Spleen (tissue), 13 donors: ENCODE measurements at places on chromosomes 2 and 18. TPM values are rescaled to one million over a fixed set of nuclear protein-coding genes. Genes with fewer than 3 reads are reported as not detected.
A peak's percentile ranks its signal among the peaks of the same experiment; 100 is the strongest.

ALPG gene
- total RNA-seq: not detected

CYRIA gene
- total RNA-seq: 75.5 TPM

VWC2L gene
- not detected for total RNA-seq

FAM124B gene
- total RNA-seq: 0.89 TPM

ESPNL gene
- total RNA-seq: 1.9 TPM

ATP6V1B1 gene
- total RNA-seq: not detected

KCNIP3 gene
- 4.9 TPM for total RNA-seq

DNA sequence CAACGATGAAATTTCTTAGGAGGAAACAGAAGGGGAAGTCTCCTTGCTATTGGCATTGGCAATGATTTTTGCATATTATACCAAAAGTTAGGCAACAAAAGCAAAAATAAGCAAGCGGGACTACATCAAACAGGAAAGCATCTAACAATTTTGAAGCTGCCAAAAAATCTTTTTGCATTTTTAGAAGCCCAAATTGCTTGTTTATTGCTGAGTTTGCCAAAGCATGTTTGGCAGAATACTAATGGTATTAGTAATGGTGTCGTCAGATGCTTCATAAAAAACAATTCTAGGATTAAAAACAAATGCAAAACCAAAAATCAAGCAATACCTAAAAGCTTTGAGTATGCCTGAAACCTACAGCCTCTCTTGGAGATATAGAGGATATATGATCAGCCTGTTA is 80.0 kb downstream of the GALR1 start:
- no peaks in the 10 kb centered on the region for H3K36me3 ChIP-seq
- no peak overlapping the region for H3K4me3 ChIP-seq
- no peak for DNase-seq
- no peaks in the 10 kb centered on the region for H3K27me3 ChIP-seq
- H3K4me1 ChIP-seq: no peaks in the 10 kb centered on the region

DNA sequence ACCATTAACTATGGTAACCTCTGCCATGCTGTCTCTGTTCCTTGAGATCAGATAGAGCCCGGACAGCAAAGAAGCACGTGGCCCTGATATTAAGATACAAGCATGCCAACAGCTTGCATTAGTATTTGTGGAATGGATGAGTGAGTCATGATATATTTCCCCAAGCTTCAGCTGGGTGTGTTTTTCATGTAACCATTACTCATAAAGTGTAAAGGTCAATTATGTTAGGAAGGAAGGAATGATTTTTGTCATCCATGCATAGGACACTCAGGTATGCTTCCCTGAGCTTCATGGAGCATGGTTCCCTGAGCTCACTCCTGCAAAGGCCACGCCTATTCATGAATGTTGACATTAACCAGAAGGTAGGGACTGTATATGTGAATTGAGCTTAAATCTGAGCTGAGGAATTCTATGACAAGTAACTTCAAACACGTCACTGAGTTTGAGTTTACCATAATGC is 74.6 kb downstream of the ARL4C start:
- no peaks in the 10 kb centered on the region for H3K27me3 ChIP-seq
- peaks cover 43% of the 10 kb centered on the region for H3K4me1 ChIP-seq

- H3K27me3 ChIP-seq: no peaks in the 10 kb centered on the region
- H3K4me3 ChIP-seq: no peak overlapping the region
- H3K4me1 ChIP-seq: peaks cover 12% of the 10 kb centered on the region
- H3K36me3 ChIP-seq: peaks cover 32% of the 10 kb centered on the region
- no peak for DNase-seq
Observed at GRCh38 chr2:112019569-112019982, 35.5 kb upstream of the TMEM87B start.

- H3K27ac ChIP-seq: no peak overlapping the region
- H3K27me3 ChIP-seq: no peaks in the 10 kb centered on the region
- no peaks in the 10 kb centered on the region for H3K4me1 ChIP-seq
- H3K4me3 ChIP-seq: no peak overlapping the region
- no peak for DNase-seq
- no peaks in the 10 kb centered on the region for H3K36me3 ChIP-seq
Observed at GRCh38 chr2:142687075-142687474, 190.4 kb upstream of the KYNU start.

GRCh38 chr2:76958749-76959148 is 563.4 kb downstream of the LRRTM4 start:
- no peaks in the 10 kb centered on the region for H3K4me1 ChIP-seq
- H3K27me3 ChIP-seq: no peaks in the 10 kb centered on the region
- no peak for DNase-seq
- H3K36me3 ChIP-seq: no peaks in the 10 kb centered on the region
- no peak overlapping the region for H3K27ac ChIP-seq

- no peak overlapping the region for H3K4me3 ChIP-seq
- H3K27me3 ChIP-seq: no peaks in the 10 kb centered on the region
- DNase-seq: no peak
- H3K36me3 ChIP-seq: no peaks in the 10 kb centered on the region
Observed at GRCh38 chr18:47081578-47081977, 46.2 kb upstream of the ELOA2 start.

GRCh38 chr2:65116645-65117044 is 13.3 kb downstream of the RAB1A start:
- no peak for DNase-seq
- H3K27me3 ChIP-seq: no peaks in the 10 kb centered on the region
- H3K36me3 ChIP-seq: no peaks in the 10 kb centered on the region
- no peak overlapping the region for H3K4me3 ChIP-seq
- no peak overlapping the region for H3K27ac ChIP-seq
- peaks cover 98% of the 10 kb centered on the region for H3K4me1 ChIP-seq

GRCh38 chr2:43032213-43033015 is 194.0 kb downstream of the ZFP36L2 start:
- no peak overlapping the region for H3K4me3 ChIP-seq
- peak overlapping the region; percentile 55 for H3K27ac ChIP-seq
- H3K4me1 ChIP-seq: peaks cover 16% of the 10 kb centered on the region
- no peaks in the 10 kb centered on the region for H3K27me3 ChIP-seq
- DNase-seq: peak; percentile 59

DNA sequence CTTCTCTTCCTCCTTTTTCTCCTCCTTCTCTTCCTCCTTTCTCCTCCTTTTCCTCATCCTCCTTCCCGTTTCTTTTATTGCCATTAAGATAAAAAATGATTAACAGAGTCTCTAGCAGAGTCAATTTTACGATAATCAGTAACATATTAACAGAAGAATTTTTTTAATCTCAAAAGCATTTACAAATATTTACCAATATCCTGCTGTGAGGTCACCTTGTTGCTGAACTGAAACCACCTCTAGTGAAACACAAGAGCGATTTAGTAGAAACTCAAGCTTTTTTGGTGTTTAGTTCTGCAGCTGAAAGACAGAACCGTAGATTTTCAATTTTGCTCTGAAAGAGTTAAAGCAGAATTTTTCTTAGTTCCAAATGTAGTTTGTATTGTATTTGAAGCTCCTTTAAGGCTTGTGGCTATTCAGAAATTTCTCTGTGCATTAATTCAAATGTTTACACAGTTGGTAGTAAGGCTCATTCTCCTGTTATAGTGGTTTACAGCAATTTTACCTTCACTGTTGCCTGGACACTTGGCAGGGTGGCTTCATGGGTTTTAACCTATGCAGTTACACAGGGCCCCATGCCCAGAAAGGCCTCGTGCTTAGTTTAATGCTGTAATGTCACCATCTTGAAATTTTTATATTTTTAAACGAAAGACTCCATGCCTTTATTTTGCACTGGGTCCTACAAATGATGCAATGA is 1106.6 kb upstream of the FAM98A start:
- H3K4me1 ChIP-seq: no peaks in the 10 kb centered on the region
- no peaks in the 10 kb centered on the region for H3K36me3 ChIP-seq
- no peak overlapping the region for H3K4me3 ChIP-seq
- DNase-seq: no peak

DNA sequence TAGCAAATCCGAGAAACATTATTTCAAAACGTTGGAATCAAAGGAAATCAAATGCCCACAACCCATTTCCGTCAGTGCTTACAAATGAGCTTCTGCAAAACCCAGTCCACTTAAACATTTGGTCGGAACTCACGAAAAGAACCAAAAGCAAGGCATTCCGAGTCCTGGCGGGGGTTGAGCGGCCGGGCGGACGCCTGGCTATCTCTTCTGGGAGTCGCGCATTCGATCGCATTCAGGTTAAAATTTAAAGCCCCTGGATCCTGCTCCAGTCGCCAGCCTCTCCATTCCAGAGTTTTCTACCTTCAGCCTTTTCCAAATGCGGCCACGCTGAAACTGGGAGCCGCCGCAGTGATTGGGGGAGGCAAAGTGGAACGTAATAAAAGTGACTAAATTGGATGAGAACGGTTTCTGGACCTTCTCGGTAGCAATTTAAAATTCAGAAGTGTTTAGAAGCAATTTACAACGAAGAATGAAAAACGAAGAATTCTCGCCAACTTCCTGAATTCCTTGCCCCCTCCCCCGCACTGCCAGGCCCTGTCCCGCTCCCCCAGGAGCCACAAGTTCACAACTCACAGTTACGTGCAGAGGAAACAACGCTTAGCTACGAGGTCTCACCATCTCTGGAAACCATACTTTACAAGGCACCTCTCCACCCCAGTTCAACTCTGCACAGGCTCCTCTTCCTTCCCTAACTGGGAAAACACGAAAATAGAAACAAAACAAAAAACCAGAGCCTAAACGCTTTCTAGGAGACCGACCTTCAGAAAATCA is 1.7 kb upstream of the GATA6 start:
- peaks cover 3% of the 10 kb centered on the region for H3K4me1 ChIP-seq
- no peak for DNase-seq
- H3K36me3 ChIP-seq: peaks cover 8% of the 10 kb centered on the region
- H3K4me3 ChIP-seq: peak overlapping the region; percentile 86
- peaks cover 90% of the 10 kb centered on the region for H3K27me3 ChIP-seq

GRCh38 chr2:24918326-24919036 is 1.6 kb downstream of the ADCY3 start:
- no peaks in the 10 kb centered on the region for H3K36me3 ChIP-seq
- H3K4me3 ChIP-seq: peak overlapping the region; percentile 37
- DNase-seq: peak; percentile 75
- no peak overlapping the region for H3K27ac ChIP-seq
- H3K4me1 ChIP-seq: peaks cover 19% of the 10 kb centered on the region

DNA sequence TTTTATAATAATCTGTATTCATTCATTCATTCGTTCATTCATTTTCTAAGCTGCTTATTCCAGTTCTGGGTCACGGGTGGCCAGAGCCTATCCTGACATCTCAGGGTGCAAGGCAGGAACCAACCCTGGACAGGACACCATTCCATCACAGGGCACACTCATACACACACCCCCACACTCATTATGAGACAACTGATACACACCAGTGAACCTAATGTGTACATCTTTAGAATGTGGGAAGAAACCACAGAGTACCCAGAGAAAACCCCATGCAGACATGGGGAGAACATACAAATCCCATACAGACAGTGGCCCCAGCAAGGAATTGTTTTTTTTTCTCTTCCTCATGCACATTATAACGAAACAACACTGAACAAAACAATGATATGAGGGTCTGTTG is 54.7 kb downstream of the RTN4 start:
- H3K4me1 ChIP-seq: peaks cover 80% of the 10 kb centered on the region
- no peak overlapping the region for H3K27ac ChIP-seq
- no peaks in the 10 kb centered on the region for H3K36me3 ChIP-seq
- H3K4me3 ChIP-seq: no peak overlapping the region
- DNase-seq: no peak

- no peaks in the 10 kb centered on the region for H3K4me1 ChIP-seq
- DNase-seq: no peak
- H3K4me3 ChIP-seq: no peak overlapping the region
- no peaks in the 10 kb centered on the region for H3K27me3 ChIP-seq
- no peaks in the 10 kb centered on the region for H3K36me3 ChIP-seq
Observed at GRCh38 chr2:19028587-19029375, 329.6 kb downstream of the OSR1 start.

DNA sequence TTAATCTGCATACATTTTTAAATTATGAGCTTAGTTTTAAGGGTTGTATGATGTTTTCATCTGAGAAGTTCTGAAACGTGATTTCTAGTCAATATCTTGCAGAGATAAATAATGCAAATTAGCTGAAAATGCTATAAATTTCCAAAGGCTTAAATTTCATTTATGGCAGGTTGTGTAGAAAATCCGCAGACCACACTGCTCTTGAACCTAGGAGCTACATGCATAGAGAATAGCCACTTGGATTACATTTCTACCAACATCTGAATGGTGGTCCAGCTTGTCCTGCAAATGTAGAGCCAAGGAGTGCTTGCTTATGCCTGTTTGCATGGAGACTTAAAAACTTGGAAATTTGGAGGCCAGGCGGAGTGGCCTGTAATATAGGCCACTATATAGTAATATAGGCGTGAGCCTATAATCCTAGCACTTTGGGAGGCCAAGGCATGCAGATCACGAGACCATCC is 6.8 kb downstream of the MAT2A start:
- no peaks in the 10 kb centered on the region for H3K27me3 ChIP-seq
- DNase-seq: no peak
- peaks cover 57% of the 10 kb centered on the region for H3K36me3 ChIP-seq
- H3K4me1 ChIP-seq: peaks cover 8% of the 10 kb centered on the region
- H3K4me3 ChIP-seq: no peak overlapping the region

DNA sequence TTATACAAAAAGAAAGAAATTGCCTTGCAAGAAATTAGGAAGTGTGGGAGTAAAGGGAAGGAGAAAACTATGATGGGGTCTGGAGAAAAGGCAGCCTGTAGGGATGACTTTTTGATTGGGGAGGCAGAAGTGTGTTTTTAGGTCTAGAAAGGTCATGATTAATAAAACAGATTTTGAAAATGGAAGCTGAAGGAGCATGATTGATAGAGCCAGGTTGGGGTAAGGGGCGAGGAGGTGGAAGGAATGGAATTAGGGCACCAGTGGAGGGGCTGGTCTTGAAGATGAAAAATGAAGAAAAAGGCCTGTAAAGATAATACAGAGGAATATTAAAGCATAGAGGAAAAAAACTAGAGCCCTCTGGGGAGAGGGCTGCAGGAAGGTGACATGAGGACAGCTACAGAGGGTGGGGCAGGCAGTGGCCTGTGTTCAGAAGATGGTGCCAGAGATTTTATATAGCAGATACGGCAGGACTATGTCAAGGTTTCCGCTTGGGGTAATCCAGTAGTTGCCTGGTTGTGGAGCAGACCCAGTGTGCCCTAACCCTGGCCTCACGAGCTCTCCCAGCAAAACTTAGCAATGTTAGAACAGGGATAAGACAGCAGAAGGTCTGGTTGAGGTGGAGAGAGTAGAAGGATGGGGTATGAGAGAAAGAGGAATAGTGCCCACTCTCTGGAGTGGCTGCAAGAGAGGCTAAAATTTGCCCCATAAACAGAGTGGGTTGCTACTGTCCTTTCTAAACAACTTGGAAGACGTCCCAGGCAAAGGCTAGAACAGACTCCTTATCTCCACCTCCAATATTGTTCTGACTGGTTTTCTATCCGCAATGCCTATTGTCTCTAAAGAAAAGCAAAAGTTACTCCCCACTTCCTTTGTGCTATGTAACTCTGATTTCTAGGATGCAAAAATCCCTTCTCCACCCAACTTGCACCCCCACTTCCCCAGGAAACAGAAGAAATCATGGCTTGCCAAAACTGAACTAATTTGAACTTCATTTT is 287.3 kb downstream of the AGPS start:
- no peak overlapping the region for H3K4me3 ChIP-seq
- no peak overlapping the region for H3K27ac ChIP-seq
- H3K27me3 ChIP-seq: no peaks in the 10 kb centered on the region
- DNase-seq: no peak
- H3K4me1 ChIP-seq: no peaks in the 10 kb centered on the region
- H3K36me3 ChIP-seq: no peaks in the 10 kb centered on the region
